NCI-H187 (cell line): ENCODE measurements at places on chromosomes 11 and 22.

GRCh38 chr11:78138291-78138690 lies 1.1 kb downstream of the ALG8 start:
- no peak for DNase-seq

GRCh38 chr22:31618057-31618456 lies 44.0 kb downstream of the PISD start:
- peak; percentile 79 for DNase-seq

GRCh38 chr22:19358195-19358594 lies 66.7 kb upstream of the CLTCL1 start:
- DNase-seq: no peak

- DNase-seq: no peak
Observed at GRCh38 chr11:72591785-72592502, 82.3 kb downstream of the PDE2A start.

GRCh38 chr11:61477126-61477525 lies 31.4 kb upstream of the LRRC10B start:
- DNase-seq: no peak

- no peak for DNase-seq
Observed at GRCh38 chr11:34501500-34501899, 12.1 kb downstream of the ELF5 start.

- DNase-seq: no peak
Observed at GRCh38 chr11:79400717-79401330, 40.0 kb downstream of the TENM4 start.

- DNase-seq: no peak
Observed at GRCh38 chr11:46560300-46560991, 33.4 kb downstream of the AMBRA1 start.

GRCh38 chr11:119218141-119218878 lies 12.2 kb downstream of the CBL start:
- DNase-seq: no peak

GRCh38 chr11:75939992-75940391 lies 125.0 kb downstream of the UVRAG start:
- no peak for DNase-seq

DNA sequence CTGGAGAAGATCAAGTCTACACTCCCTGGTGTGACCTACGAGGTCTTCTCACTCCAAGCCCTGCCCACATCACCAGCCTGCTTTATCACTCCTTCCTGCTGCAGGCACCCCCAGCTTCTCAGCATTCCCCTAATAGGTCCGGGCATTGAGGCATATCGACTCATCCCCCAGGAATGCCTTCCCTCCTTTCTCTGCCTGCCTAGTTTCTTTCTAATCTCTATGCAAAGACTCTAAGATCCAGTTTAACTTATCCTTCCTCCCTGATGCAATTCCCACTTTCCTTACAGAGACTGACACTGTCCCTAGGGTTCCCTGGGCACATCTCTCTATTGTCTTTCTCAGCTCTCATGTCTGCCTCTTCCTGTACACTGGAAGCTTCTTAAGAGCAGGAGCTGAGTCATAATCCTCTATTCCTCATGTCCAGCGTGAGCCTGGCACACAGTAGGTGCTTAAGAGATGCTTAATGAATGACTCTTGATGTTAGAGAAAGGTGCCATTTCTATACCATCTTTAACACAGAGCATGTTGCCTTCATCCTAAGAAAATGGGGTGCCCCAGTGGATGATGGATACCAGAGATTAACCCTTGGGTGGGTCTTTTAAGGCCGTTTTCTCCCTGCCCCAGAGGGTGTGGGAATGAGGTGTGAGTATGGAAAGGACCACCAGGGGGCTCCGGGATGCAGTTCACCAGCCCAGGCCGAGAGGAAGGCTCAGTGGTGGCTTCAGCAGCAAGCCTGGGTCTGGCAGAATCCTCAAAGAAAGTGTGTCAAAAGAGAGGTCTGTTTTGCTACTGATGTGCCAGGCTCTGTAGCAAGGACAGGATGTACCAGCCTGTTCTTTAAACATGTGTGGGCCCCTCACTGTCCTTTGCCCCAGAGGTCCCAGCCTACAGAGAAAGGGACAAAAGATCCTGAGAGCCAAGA lies 34.7 kb downstream of the PARVA start:
- DNase-seq: peak; percentile 25

DNA sequence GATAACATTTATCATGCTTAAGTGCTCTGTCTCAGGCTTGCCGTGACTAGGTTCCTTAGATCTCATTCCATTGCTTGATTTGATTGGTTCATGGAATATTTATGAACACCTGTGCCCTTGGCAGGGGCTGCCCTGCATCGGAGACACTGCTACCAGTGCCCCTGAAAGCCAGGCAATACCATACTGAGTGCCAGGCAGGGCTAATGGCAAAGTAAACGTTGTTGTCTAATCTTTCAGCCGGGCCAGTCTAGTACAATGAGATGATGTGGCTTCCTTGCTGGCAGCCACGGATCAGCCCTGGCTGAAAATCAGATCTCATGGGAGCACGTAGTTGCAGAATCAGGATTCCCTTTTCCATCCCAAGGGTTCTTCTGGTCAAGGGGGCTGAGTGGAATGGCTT lies 5.0 kb upstream of the PGA3 start:
- DNase-seq: no peak

DNA sequence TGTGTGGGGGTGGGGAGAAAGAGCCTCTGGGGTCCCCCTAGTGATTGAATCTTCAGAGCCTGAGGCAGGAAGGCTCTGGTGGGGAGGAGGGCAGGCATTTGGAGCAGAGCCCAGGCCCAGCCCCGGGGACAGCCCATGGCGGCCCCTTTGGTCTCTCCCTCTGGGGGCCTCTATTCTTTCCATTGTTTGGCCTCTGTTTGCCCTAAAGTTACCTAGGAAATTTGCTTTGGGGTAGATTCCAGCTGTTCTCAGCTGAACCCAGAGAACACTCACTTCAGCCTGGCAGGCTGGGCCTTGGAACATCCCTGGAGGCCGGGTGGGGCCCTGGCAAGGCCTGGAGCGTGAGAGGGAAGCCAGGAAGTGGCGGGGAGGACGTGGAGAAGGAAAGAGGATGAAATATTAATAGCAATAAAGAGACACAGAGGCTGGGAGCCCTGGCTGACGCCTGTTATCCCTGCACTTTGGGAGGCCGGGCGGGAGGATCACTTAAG lies 22.9 kb upstream of the A4GALT start:
- DNase-seq: no peak

GRCh38 chr11:73384872-73385689 lies 8.9 kb downstream of the RELT start:
- no peak for DNase-seq

GRCh38 chr11:9601037-9601875 lies 27.8 kb downstream of the WEE1 start:
- peak; percentile 30 for DNase-seq

GRCh38 chr11:65479184-65480145 lies 19.4 kb upstream of the MALAT1 start:
- peak; percentile 63 for DNase-seq

GRCh38 chr11:83019888-83020579 lies 51.7 kb downstream of the RAB30 start:
- DNase-seq: no peak

DNA sequence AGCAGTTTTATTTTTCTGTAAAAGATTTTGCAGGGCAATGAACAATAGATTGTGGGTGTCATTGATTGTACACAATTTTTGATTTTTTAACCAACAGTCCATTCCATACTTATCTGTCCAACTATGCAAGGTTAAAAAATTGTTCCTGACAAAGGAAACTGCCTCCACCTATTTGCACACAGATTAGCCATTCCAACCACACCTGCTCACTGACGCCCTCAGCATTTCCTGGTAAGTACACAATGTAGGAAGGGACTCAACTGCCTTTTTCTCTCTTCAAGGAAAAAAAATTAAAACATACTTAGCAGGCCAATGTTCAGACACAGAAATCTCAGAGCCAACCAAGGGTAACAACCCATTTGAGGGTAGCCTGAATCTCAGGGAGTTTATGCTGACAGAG lies 4.3 kb upstream of the FUT4 start:
- no peak for DNase-seq

DNA sequence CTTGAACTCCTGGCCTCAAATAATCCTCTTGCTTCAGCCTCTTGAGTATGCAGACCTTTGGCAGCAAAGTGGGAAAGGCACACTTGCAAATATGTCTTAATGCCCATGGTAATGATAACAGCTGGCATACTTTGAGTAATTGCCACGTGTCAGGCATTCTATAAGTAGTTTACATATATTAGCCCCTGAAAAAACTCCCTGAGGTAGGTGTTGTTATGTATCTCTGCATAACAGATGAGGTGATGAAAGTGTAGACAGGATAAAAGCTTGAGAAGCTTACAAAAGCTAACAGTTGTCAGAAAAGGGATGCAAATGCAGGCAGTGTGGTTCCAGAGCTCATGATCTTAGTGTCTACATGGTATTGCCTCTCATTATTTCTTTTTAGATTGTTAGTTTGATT lies 291.1 kb upstream of the C11orf87 start:
- DNase-seq: no peak

DNA sequence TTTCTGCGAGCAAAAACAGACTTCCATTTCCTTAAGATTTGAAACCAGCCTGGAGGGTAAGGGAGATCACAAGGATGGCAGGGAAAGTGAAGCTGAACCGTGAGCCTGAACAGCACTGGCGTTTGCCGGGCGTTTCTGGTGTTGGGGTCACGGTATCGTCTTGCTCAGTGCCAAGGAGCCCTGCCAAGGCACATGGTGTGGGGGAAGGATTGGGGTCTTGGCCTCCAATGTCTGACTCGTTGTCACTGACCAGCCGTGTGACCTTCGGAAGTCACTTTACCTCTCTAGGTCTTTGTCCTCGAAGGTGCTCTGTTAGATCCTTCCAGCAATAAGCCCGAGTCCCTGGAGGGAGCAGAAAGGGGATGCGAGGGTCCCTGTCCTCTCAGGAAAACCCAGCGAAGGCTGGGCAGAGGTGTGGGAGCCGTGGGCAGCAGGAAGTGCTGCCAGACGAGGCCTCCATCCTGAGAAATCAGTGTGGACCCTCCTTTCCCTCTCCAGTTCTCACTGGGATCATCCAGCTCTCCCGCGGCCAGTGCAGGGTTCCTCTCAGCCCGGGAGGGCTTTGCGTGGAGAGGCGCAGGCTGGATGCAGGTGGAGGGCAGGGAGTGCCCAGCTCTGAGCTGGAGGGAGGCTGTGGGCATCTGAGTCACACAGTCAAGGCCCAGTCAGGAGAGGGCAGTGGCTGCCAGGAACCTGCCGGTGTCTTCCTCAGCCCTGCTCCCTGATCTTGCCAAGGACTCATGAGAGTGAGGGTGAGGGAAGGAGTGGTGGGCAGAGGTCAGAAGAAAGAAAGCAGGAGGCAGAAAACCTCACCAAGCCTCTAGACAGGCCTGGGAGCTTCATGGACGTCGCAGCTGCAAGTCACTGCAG lies 18.9 kb downstream of the TOM1 start:
- no peak for DNase-seq

GRCh38 chr22:40224702-40225101 lies 47.0 kb downstream of the TNRC6B start:
- no peak for DNase-seq

DNA sequence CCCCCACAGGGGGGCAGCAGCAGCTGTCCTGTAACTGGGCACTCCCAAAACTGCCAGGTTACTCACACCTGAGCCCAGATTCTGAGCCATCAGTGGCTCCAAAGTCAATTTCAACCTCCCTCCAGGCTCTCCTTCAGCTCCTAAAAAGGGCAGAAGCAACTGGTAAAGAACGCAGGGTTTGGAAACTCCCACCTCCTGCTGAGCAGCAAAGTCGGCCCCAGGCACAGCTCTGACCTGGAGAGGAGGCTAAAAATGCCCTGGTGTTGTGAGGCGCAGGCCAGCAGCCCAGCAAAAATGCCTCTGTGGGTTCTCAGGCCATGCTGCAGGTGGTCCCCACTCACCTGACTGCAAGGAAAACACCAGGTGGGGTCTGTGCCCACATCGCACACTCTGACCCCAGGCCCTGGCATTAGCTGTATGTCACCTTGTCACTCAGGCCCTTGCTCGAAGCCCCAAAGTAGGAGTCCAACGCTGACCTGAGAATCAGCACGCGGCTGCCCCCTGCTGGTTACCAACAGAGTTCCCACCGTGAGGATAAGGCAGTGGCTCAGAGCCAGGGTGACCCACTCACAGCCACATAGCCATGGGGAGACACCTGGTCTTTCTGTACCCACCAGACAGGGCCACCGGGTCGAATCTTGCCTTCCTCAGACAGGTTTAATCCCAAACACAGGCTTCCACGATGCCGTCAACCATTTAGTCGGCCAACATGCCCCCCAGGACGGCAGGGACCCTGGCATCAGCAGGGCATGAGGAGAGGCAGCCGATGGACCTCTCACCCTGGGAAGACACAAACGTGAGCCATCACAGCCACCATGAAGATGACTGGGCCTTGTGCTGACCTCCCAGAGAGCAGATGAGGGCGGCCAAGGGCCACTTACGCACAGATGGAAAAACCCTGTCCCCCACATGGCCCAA lies 11.1 kb downstream of the POLR3H start:
- no peak for DNase-seq

DNA sequence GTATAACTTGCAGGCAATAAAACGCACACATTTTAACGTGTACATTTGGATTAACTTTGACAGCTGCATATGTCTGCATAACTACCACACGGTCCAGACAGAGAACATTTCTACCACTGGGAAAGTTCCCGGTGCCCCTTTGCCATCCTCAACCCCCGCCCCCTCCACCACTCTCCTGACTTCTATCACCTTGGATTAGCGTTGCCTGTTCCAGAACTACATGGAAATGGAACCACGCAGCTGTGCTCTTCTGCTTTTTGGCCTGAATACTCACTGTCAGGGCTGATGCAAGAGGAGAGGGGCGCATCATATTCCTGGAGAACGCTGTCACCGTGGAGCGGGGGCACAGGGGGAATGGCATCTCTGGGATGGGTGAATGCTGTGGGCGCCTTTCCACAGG lies 62.1 kb downstream of the LRP5 start:
- DNase-seq: no peak
